Aortic smooth muscle cell (primary cell): ENCODE measurements at places on chromosomes 7 and 10. TPM values are rescaled to one million over a fixed set of nuclear protein-coding genes. Genes with fewer than 3 reads are reported as not detected.

Gene FAM171A1
- total RNA-seq = 12.3 and 15.4 TPM in 2 replicates

Gene AKR1E2
- 5.0 and 5.4 TPM in 2 replicates for total RNA-seq

Gene DOCK4
- 46.6 and 55.2 TPM in 2 replicates for total RNA-seq

Gene NRCAM
- 1.6 and 2.5 TPM in 2 replicates for total RNA-seq

Gene CPEB3
- 0.79 and 1.2 TPM in 2 replicates for total RNA-seq

Gene TEX36
- total RNA-seq = not detected in 2 replicates

Gene PTPRZ1
- 0.12 TPM in 1 of 2 replicates, not detected in the other for total RNA-seq

Gene DDC
- total RNA-seq = not detected in 2 replicates

Gene GPR26
- total RNA-seq = not detected in 2 replicates

Gene HOXA5
- not detected in 2 replicates for total RNA-seq

Gene WNT8B
- not detected in 2 replicates for total RNA-seq
